ENCODE measurements at places on chromosomes 5 and 9.

- DNase-seq: peak; percentile 55
These were observed 53.9 kb downstream of the FXN start for GRCh38 chr9:69089491-69089890.

GRCh38 chr5:149382517-149383220, 3.6 kb upstream of the IL17B start:
- no peak for DNase-seq

GRCh38 chr9:114348906-114349482, 19.3 kb downstream of the ORM2 start:
- peak; percentile 88 for DNase-seq

- DNase-seq: no peak
These were observed 422.3 kb upstream of the ADAMTSL1 start for GRCh38 chr9:18051638-18052037.

DNA sequence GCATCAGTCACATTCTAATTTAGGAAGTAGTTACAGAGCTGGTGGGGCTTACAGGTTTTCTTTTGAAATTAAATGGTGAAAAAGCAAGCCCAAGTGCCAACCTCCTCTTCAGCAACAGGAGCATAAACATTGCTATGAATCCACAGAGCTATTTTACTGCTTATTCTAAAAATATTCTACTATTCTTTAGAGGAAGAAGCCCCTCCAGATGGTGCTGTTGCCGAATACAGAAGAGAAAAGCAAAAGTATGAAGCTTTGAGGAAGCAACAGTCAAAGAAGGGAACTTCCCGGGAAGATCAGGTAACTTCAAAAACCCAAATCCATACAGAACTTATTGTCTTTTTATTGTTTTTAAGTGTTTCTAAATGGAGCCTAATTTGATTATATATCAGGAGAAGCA, 202.8 kb downstream of the CWC27 start:
- DNase-seq: no peak

GRCh38 chr9:124478354-124478753, 28.1 kb downstream of the ADGRD2 start:
- peak; percentile 65 for DNase-seq

Data from ELF-1 (cell line).